ENCODE measurements at places on chromosomes 6 and 20. TPM values are rescaled to one million over a fixed set of nuclear protein-coding genes. Genes with fewer than 3 reads are reported as not detected.

The CALHM6 gene
- 2.1 TPM for total RNA-seq

The TBC1D20 gene
- total RNA-seq, result 62.5 TPM

The FHL5 gene
- total RNA-seq, result not detected

The PCSK2 gene
- not detected for total RNA-seq

The ENPP1 gene
- total RNA-seq, result 13.3 TPM

The CGAS gene
- not detected for total RNA-seq

The COL19A1 gene
- 39.9 TPM for total RNA-seq

The WFDC6 gene
- not detected for total RNA-seq

The MED23 gene
- 22.9 TPM for total RNA-seq

The C6orf52 gene
- total RNA-seq, result 0.63 TPM

The ZNF512B gene
- total RNA-seq, result 8.5 TPM

The RCAN2 gene
- not detected for total RNA-seq

The TCP11 gene
- total RNA-seq, result not detected

The CCN6 gene
- not detected for total RNA-seq

The PTCRA gene
- 6.2 TPM for total RNA-seq

The RNF144B gene
- total RNA-seq, result 12.2 TPM

The TRERF1 gene
- 2.3 TPM for total RNA-seq

The TRAPPC3L gene
- not detected for total RNA-seq

The SPTLC3 gene
- 2.0 TPM for total RNA-seq
